Dermis blood vessel endothelial cell (primary cell): ENCODE measurements at places on chromosomes 13 and 19. TPM values are rescaled to one million over a fixed set of nuclear protein-coding genes. Genes with fewer than 3 reads are reported as not detected.

Gene F7
- total RNA-seq: not detected in 2 replicates

Gene ZNF763
- 1.6 and 3.1 TPM in 2 replicates for total RNA-seq

Gene KCNRG
- 4.0 and 12.4 TPM in 2 replicates for total RNA-seq

Gene PEAK3
- 0.17 and 0.19 TPM in 2 replicates for total RNA-seq

Gene TNFSF9
- 0.34 and 0.60 TPM in 2 replicates for total RNA-seq

Gene EDDM13
- 0.79 and 0.85 TPM in 2 replicates for total RNA-seq

Gene CD70
- total RNA-seq: 0.14 TPM in 1 of 2 replicates, not detected in the other

Gene MBD3L3
- total RNA-seq: not detected in 2 replicates

Gene TMPRSS9
- total RNA-seq: under 0.01 and 0.14 TPM in 2 replicates

Gene CLC
- not detected in 2 replicates for total RNA-seq

Gene AXL
- total RNA-seq: 11.2 and 90.9 TPM in 2 replicates

Gene ADGRE3
- total RNA-seq: not detected in 2 replicates

Gene SLAIN1
- total RNA-seq: 10.6 and 11.1 TPM in 2 replicates

Gene ZNF90
- total RNA-seq: 0.84 and 1.5 TPM in 2 replicates

DNA sequence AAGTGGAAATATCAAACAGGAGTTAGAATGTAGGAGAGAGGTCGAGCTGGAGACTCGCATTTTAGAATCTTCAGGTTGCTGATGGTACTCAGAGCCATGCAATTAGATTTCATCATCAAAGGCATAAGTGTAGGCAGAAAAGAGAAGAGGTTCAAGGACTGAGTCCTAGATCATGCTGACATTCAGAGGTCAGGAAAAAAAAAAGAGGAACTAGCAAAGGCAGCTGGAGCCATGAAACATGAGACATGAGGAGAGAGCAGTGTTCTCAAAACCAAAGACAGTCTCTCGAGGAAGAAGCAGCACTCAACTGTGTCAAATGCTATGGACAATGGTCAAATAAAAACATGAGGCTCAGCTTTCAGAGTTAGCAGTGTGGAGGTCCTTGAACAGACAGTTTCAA lies 12.4 kb upstream of the TPP2 start:
- no peak for DNase-seq

DNA sequence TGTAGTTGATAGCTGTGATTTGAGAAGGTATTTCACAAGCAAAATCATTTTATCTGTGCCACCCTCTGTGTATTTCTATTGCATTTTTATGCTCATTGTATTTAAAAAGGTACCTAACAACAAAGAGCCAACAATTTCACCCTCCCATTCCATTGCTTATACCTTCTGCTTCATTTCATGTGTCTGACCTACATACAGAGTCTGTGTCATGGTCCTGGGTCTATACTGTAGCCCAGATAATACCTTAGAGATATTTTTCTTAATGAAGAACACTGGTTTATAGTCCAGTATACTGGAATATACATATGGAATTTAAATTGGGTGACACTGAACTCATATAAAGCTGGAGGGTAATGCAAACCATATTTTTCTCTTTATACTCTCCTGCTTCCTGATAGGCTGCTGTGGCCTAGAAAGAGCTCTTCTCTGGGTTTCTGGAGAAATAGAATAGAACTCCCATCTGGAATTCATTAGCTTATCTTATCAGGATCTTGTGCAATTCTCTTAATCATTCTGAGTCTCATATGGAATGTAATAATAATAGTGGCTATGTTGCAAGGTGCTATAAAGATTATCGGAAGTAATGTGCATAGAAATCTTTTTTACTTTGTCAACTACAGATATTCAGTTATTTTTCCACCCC lies 31.8 kb upstream of the SPART start:
- no peak for DNase-seq

- peak; percentile 24 for DNase-seq
Measured at GRCh38 chr13:99028890-99029289, 51.0 kb upstream of the DOCK9 start.

DNA sequence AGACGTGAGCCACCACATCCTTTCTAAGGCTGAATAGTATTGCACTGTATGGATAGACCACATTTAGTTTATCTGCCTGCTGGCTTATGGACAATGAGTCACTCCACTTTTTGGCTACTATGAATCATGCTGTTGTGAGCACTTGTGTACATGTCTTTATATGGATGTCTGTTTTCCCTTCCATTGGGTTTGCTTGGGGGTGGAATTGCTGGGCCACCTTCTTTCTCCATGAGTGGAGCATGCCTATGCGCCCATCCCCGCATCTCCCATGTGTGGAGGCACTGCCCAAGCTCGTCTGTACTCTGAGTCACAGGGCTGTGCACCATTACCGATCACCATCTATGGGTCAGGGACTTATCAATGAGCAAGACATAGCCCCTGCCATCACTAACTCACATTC lies 127.2 kb upstream of the GJB6 start:
- DNase-seq: peak; percentile 38

DNA sequence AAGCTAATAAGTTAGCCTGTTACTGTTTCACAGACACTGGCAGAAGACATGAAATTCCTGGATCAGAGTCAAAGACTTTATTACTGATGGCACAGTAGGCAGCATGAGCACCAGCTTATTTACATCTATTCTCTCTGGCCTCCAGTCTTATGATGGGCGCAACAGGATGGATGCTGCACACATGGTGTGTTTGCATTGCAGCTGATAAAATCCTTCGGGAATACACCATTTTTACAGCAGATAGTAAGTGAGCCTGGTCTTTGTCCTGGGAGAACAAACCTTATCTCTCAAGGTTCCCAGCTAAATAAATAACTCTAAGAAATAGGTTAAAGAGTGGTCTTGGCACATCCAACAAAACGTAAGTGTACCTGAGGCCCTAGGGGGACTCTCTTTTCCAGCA lies 16.0 kb downstream of the EPSTI1 start:
- DNase-seq: no peak

- no peak for DNase-seq
Measured at GRCh38 chr13:91639330-91639729, 240.9 kb downstream of the GPC5 start.

- DNase-seq: no peak
Measured at GRCh38 chr19:49710372-49710951, 19.5 kb downstream of the CPT1C start.

DNA sequence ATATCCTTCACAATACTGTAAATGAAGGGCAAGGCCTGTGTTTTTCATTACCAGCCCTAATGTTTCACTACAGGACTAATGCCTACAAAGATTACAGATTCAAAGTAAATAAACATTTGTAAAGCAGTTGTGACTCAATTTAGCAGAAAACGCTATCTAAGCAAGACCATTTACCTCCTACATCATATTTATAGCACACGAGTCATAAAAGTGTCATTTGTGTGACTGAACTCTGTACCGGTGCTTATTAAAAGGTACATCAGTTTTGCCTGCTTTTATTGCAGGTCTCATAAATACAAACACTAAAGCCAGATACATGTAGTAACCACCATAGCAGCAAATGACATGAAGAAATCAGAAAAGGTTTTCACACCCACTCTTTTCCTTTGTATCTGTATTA lies 61.5 kb upstream of the SLC15A1 start:
- no peak for DNase-seq

DNA sequence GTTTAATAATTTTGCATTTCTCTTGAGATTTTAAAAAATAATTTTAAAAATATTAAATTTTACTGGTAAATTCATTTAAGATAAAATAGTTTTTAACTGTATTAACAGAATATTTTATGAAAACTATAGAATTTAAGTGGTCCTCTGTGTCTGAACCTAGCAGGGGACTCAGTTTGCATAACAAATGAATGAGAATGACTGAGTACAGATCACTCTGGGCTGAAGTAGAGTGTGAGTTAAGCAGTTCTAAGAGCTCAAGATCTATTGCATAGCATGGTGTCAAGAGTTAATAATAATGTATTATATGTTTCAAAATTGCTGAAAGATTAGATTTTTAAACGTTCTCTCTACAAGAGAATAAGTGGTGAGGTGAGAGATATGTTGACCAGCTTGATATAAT lies 348.3 kb upstream of the SLITRK1 start:
- DNase-seq: no peak

DNA sequence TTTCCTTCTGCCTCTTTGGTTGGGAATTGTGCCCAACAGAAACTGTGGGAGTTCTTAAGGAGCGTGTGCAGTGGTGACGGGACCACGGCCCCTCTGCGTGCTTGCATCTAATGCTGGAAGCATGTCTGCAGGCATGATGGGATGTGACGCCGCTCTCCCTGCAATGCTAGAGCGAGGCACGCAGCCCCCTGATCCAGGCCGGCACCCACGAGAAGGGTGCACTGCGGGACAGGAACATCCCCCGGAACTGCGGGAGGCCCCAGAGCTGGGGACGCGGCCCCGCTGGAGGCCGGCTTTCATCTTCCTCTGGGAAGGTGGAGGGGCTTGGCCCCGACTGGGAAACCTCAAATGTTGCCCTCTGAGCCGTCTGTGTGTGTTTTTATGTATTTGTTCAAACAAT lies 32.7 kb downstream of the TMEM255B start:
- DNase-seq: no peak

- no peak for DNase-seq
Measured at GRCh38 chr13:64470751-64471150, 2759.4 kb downstream of the PCDH9 start.

GRCh38 chr13:49563516-49563915 lies 21.8 kb downstream of the RCBTB1 start:
- DNase-seq: no peak

- peak; percentile 79 for DNase-seq
Measured at GRCh38 chr13:95607366-95607765, 37.1 kb downstream of the DZIP1 start.

GRCh38 chr13:94217370-94217769 lies 262.1 kb downstream of the DCT start:
- no peak for DNase-seq

DNA sequence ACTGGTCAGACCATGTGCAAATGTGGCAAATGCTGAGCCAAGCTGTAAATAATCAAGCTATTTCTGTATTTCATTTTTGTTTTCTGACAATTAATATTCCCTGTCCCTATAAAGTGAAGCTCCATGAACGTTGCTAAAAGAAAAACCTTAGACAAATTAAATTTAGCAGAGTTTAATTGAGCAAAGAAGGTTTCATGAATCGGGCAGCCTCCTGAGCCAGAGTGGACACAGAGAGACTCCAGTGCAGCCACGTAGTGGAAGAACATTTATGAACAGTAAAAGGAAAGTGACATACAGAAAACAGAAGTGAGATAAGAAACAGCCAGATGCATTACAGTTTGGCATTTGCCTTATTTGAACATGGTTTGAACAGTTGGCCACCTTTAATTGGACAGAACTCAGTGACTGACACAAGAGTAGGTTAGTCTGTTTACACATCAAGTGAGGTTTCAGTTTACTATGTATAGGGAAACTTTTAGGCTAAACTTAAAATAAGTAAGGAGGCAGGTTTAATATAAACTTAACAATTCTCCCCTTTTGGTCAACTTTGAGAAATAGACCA lies 69.7 kb downstream of the UFM1 start:
- no peak for DNase-seq

DNA sequence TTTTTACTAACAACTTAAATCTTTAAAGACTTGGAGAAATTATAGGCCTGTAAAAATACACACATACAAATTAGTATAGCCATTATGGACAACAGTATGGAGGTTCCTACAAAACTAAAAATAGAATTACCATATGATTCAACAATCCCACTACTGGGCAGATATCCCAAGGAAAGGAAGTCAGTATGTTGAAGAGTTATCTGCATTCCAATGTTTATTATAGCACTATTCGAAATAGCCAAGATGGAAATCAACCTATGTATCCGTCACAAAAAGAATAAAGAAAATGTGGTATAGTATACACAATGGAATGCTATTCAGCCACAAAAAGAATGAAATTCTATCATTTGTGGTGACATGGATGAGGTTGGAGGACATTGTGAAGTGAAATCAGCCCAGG lies 37.2 kb downstream of the SLITRK1 start:
- DNase-seq: no peak

- no peak for DNase-seq
Measured at GRCh38 chr19:57642396-57643046, 9.6 kb downstream of the ZNF211 start.
